ENCODE measurements at places on chromosomes 2 and 18.

DNA sequence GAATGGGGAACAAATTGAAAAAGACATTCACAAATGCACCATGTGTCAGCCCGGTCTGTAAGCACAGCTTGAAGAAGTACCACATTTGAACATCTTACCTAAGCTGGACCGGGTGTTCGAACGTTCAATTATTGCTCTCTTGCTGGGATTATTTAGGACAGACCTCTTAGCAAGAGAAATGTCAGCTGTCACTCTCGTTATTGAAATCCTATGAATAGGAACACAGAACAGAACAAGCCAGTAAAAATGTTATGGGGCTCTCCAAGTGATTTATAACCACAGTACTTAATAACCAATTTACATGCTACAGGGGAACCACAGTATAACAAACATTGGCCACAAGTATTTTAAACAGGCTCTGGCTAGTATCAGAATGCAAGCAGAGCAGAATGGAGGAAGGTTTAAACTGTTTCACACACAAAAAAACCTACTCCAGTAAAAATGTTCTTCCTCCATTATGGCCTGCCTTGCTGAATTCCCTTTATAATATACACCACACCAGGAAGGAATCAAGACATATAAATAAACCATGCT, 32.5 kb upstream of the ARL5A start:
- DNase-seq, result no peak
- H3K4me3 ChIP-seq, result no peak overlapping the region
- H3K4me1 ChIP-seq, result no peaks in the 10 kb centered on the region
- no peaks in the 10 kb centered on the region for H3K27me3 ChIP-seq
- H3K27ac ChIP-seq, result no peak overlapping the region

DNA sequence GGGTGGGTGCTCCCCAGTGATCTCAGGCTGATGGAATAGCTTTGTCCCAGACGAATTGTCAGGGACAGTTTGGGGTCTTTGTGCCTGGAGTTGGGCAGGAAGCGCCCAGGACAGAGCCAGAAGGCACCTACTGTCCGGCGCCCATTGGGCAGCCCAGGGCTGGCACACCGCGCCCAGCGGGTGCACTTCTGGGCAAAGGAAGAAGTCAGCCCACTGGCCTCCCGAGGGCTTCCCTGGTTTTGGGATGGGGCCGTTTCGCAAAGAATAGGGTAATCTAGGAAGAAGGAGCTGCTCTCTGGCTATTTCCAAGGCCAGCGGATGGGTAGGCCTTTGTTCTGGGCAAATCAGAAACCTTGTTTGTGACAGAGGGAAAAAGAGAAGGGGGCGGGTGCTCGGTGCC, 3.5 kb upstream of the SIX2 start:
- peak overlapping the region; percentile 19 for H3K4me3 ChIP-seq
- peaks cover 82% of the 10 kb centered on the region for H3K27me3 ChIP-seq
- no peak overlapping the region for H3K27ac ChIP-seq
- no peak for DNase-seq

- H3K27me3 ChIP-seq, result no peaks in the 10 kb centered on the region
- no peak for DNase-seq
- peaks cover 2% of the 10 kb centered on the region for H3K4me1 ChIP-seq
- no peak overlapping the region for H3K4me3 ChIP-seq
- H3K27ac ChIP-seq, result no peak overlapping the region
Measured at GRCh38 chr2:223971-224760, 39.7 kb downstream of the SH3YL1 start.

DNA sequence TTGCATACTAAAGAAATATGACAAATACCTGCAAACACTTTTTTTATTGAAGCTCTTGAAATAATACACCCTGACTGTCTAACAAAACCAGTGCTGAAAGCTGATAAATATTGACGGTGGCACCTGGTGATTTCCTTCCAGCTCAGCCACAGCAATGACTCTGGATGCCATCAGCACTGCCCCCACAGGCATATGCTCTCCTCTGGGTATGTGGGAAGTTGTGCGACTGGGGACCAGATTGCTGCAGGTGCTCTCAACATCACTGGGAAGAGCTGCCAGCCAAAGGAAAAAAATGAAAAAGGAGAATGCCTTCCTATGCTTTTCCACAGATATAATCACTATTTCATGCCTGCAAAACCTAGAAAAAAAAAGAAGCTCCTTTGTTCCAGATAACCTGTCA, 141.5 kb downstream of the PIGN start:
- no peaks in the 10 kb centered on the region for H3K27me3 ChIP-seq
- H3K27ac ChIP-seq, result no peak overlapping the region
- DNase-seq, result no peak
- peaks cover 11% of the 10 kb centered on the region for H3K36me3 ChIP-seq
- no peak overlapping the region for H3K4me3 ChIP-seq
- H3K4me1 ChIP-seq, result no peaks in the 10 kb centered on the region

DNA sequence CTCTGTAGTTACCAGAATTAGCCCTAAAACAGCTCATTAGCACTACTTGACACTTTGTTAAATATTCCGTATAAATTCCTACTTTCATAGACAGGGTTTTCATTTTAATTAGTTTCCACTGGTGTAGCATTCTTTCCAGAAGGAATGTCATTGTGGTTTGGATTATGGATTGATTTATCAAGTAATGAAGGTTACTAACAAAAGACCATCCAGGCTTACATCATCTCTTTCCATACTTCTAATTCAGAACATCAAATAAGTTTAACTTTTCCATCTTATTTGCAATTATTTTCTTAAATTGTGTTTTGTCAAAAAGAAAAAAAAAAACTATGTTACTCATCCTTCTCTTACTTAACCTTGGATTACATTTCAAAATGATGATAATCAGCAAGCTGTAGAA, 231.8 kb upstream of the SPOPL start:
- no peaks in the 10 kb centered on the region for H3K27me3 ChIP-seq
- no peak for DNase-seq
- H3K36me3 ChIP-seq, result no peaks in the 10 kb centered on the region
- no peak overlapping the region for H3K4me3 ChIP-seq
- H3K27ac ChIP-seq, result no peak overlapping the region

DNA sequence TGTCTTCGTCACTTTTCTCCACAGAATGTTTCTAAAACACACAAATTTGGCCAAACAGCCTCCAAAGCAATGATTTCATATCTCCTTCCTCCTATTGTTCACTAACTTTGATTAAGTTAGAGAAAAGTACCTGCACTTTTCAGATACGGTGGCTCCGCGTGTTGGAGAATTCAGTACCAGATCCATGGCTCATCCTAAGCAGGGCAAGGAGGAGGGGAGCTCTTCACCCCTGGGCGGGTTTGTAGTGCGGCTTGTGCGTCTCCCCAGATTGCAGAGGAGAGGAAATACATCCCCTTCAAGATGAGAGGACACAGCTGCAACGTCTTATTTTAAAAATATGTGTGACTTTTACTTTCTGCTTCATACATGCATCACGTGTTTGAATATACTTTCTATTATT, 333.0 kb downstream of the AGAP1 start:
- no peak for DNase-seq
- no peaks in the 10 kb centered on the region for H3K36me3 ChIP-seq
- no peak overlapping the region for H3K4me3 ChIP-seq
- no peak overlapping the region for H3K27ac ChIP-seq

- peaks cover 2% of the 10 kb centered on the region for H3K4me1 ChIP-seq
- H3K4me3 ChIP-seq, result no peak overlapping the region
- H3K27ac ChIP-seq, result no peak overlapping the region
- H3K27me3 ChIP-seq, result no peaks in the 10 kb centered on the region
Measured at GRCh38 chr2:175930504-175930903, 71.6 kb downstream of the LNPK start.

DNA sequence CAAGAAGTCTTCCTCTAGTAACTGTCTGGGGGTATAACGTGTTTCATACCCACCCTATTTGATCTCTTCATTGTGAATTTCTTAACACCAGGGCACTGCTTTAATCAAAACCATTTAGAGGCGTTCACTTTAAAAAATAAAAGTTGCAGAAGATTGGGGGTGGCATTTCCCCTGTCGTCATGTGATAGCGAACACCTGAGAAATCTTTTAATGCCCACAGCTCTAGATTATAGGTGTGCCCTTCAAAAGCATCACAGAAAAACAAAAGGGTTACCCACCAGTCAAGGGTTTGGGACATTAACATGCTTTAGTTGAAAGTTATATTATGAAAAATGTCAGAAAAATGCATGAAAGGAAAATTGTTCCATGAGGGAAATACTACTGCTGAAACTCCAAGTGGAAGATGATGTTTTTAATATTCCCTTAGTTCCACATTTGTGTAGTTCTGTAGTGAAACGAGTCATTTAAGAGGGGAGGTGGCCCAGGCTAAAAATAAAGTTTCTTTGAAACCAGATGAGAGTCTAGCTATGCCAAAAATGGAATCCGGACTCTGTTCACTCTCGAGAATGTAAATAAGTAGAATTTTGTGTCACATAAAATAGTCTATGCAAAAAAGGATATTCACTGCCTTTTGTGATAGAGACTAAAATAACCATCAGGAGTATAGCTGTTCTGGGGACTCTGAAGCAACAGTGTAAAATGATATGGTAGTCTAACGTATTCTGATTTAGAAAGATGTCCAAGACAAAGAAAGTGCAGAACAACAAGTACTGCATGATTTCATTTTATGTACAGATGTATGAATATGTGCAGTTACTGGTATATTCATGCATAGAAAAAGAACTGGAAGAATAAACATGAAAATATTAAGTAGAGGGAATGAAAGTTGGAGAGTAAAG, 95.3 kb downstream of the TMEM247 start:
- no peak overlapping the region for H3K27ac ChIP-seq
- no peaks in the 10 kb centered on the region for H3K4me1 ChIP-seq
- H3K36me3 ChIP-seq, result peaks cover 7% of the 10 kb centered on the region
- no peaks in the 10 kb centered on the region for H3K27me3 ChIP-seq
- H3K4me3 ChIP-seq, result no peak overlapping the region
- DNase-seq, result no peak

DNA sequence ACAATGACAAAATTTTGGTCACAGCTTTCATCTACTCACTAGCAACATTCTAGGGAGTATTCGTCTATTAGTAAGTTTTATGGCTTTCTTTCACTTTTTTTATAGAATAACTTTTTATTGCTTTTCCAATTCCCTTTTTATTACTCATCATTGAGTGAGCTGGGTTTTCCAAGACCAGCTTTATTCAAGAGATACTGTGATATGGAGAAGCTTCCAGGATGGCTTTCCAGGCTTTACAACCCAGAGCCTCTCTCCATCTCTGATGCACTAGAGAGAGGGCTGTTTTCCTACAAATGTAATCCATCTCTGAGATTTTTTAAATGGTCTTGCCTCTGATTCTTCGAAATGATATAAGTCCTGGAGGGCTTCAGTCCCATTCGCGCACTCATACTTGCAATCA, 118.3 kb downstream of the LDLRAD4 start:
- no peak for DNase-seq
- peaks cover 2% of the 10 kb centered on the region for H3K27me3 ChIP-seq
- H3K4me3 ChIP-seq, result no peak overlapping the region
- peaks cover 2% of the 10 kb centered on the region for H3K4me1 ChIP-seq
- H3K36me3 ChIP-seq, result peaks cover 18% of the 10 kb centered on the region

- H3K4me3 ChIP-seq, result no peak overlapping the region
- H3K36me3 ChIP-seq, result peaks cover 7% of the 10 kb centered on the region
- H3K27me3 ChIP-seq, result no peaks in the 10 kb centered on the region
Measured at GRCh38 chr2:240508832-240509545, 48.8 kb downstream of the ANKMY1 start.

DNA sequence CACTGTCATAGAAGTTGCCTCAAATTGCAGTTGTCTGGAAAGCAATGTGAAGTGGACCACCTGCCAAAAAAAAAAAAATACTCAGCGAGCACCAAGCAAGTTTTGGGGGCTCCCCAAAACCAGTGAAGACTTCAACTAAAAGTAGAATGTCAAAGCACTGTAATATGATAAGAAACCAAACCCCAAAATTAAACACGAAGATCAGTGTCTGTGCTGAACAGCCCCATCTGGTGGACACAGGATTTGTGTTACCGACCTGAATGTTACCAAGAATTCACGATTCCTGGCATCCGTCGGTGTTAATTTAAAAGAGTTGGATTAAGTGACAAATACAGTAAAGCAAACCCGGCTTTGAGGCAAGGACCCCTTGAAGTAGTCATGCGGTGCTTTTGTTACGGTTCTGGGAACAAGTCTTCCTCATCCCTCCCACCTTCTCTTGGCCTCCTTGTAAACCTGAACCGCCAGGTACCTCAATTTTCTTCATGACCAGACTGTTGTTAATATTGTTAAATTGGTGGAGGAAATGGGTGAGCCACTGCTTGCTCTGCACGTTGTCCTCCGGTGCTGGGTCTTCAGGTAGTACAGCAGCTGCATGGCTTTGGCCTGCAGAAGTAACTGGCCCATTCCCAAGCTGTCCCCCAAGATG, 31.3 kb upstream of the SSB start:
- DNase-seq, result peak; percentile 37
- no peak overlapping the region for H3K27ac ChIP-seq
- peaks cover 14% of the 10 kb centered on the region for H3K27me3 ChIP-seq
- H3K4me1 ChIP-seq, result peaks cover 17% of the 10 kb centered on the region
- H3K4me3 ChIP-seq, result peak overlapping the region; percentile 82

DNA sequence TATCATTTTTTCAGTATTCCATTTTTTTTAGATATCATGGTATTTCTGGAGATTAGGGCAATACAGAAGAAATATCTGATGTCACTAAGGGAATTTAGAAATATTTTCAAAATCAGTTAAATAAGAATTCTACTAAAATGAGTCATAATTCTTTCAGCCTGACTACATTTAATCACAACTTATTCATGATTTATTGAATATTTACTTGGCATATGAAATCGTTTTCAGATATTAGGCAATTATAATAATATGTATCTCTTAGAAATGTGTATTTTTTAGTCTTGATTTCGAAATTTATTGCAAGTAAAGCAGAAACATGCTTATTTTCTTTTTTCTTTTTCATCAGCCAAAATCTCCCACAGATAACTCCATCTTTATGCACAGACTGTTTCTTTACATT, 142.2 kb downstream of the CCDC102B start:
- H3K27ac ChIP-seq, result no peak overlapping the region
- DNase-seq, result no peak
- no peaks in the 10 kb centered on the region for H3K36me3 ChIP-seq

DNA sequence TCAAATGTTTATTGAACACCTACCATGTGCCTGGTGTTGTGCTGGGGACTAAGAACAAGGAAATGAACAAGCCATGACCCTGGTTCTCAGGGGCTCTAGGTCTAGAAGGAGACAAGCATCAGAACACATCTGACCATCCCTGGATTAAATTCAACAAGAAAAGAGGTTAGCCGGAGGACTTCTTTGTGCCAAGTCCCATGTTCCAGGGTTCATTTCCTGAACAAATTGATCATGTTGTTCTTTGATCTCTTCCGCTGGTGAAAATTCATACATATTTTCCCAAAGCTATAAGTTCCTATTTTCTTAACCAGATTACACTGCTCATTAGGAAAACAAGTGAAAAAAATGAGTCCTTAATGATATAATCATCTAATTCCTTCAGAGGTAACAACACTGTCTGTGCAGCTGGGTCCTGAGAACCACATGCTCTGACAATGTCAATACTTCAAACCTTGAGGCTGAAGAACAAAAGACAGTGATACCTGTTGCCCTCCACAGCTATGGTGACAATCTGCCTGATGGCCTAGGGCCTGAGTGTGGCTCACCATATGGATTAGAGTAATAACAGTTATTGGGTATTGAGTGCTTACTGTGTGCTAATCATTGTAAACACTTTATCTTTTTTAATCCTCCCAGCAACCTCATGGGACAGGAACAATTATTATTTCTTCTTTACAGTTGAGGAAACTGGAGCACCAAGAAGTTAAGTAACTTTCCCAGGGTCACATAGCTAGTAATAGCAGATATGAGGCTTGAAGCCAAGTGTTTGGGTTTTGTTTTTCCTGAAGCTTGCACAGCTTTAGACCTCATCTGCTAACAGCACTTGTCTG, 24.6 kb upstream of the INO80C start:
- no peak overlapping the region for H3K4me3 ChIP-seq
- no peaks in the 10 kb centered on the region for H3K36me3 ChIP-seq
- H3K27me3 ChIP-seq, result peaks cover 9% of the 10 kb centered on the region
- no peak for DNase-seq
- H3K27ac ChIP-seq, result no peak overlapping the region
- peaks cover 3% of the 10 kb centered on the region for H3K4me1 ChIP-seq
